Naive thymus-derived CD4-positive, alpha-beta T cell (primary cell): ENCODE measurements at places on chromosomes 4 and X. TPM values are rescaled to one million over a fixed set of nuclear protein-coding genes. Genes with fewer than 3 reads are reported as not detected.
A peak's percentile ranks its signal among the peaks of the same experiment; 100 is the strongest.

The RS1 gene
- total RNA-seq: not detected

The PABPC1L2A gene
- total RNA-seq: not detected

The ZDHHC9 gene
- 7.3 and 7.5 TPM in 2 replicates for total RNA-seq

The SLITRK4 gene
- not detected for total RNA-seq

The FHL1 gene
- total RNA-seq: 25.3 TPM

DNA sequence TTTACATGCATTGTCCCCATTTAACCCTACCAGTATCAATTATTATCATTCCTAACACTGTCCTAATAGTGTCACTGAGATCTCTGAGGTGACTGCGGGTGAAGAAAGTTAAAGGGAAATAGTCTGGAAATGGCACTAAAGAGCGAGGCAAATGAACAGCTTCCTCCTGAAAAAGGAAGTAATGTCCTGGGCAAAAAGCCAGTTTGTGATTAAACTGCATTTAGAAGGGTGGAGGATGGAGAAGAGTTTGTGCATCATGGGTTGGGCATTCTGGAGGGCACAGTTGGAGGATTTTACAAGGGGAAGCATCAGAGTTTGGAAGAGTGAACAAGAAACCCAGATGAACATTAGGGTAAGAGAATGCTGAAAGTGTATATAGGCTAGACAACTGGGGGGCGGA, 60.5 kb upstream of the SLC25A4 start:
- no peak for DNase-seq

- DNase-seq: peak; percentile 71
Observed at GRCh38 chrX:155263854-155264628, at the start of gene RAB39B. TSS of gene RAB39B (minus strand) at chrX:155264491. CDS start at chrX:155264288, 203 bp downstream.

- no peak for DNase-seq
Observed at GRCh38 chr4:72546456-72546855, 22.6 kb downstream of the ADAMTS3 start.

DNA sequence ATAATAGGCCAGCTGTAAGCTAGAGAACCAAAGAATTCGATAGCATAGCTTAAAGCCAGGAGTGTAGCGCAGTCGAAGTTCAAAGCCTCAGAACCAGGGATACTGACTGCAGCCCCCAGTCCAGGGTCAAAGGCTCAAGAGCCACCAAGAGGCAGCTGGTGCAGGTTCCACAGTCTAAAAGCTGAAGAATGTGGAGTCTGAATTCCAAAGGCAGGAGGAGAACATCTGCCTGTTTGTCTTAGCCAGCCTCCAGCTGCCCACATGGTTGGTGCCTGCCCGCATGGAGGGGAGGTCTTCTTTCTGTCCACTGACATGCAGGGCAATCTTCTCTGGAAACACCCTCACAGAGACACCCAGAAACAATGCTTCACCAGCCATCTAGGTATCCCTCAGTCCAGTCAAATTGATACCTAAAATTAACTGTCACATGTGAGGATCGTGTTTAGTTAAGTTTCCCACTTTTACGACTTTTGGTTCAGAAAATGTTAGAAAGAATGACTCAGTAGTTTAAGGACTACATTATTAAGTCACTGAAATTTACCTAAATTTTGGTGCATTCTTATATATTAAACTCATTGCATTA, 52.8 kb upstream of the RHOH start:
- no peak for DNase-seq

- DNase-seq: no peak
Observed at GRCh38 chr4:5750946-5751665, 40.1 kb downstream of the EVC start.

DNA sequence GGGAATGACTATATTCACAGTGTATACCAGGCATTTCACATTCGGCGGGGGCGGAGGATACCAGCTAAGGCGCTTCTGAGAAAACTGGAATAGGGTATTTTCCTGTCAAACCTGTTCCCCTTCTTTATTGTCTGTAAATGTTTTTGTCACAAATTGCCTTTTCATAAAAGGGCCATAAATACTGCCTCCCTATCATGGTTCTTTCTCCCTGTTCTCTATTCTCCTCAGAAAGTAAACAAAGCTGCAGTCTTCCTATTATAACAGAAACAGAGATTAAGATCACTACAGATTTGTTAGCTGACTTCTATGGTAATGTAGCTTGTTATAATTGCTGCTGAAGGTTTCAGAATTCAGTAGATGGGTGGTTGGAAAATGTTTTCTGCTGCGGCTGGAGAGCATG, 32.2 kb downstream of the MID2 start:
- DNase-seq: no peak

- DNase-seq: no peak
Observed at GRCh38 chr4:84672177-84672576, 89.2 kb downstream of the CDS1 start.

GRCh38 chr4:98584265-98584664, 74.1 kb downstream of the TSPAN5 start:
- no peak for DNase-seq

DNA sequence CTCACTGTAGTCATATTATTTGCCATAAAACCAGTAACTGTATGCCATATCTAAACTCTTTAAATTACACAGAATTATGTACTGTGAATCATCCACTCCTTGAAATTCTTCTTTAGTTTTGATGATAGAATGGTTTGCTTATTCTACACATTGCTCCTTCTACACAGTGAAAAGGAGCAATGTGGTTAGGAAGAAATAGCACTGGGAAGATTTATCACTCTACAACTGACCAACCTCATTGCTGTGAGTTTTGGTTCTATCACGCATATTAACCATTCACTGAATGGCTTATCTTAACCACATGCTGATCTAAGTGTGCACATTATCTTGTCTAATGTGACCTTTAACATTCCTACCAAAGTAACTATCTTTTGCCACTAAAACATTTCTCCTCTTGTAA, 415.7 kb upstream of the NDST4 start:
- DNase-seq: no peak

- no peak for DNase-seq
Observed at GRCh38 chrX:40414335-40414734, 166.4 kb upstream of the ATP6AP2 start.

DNA sequence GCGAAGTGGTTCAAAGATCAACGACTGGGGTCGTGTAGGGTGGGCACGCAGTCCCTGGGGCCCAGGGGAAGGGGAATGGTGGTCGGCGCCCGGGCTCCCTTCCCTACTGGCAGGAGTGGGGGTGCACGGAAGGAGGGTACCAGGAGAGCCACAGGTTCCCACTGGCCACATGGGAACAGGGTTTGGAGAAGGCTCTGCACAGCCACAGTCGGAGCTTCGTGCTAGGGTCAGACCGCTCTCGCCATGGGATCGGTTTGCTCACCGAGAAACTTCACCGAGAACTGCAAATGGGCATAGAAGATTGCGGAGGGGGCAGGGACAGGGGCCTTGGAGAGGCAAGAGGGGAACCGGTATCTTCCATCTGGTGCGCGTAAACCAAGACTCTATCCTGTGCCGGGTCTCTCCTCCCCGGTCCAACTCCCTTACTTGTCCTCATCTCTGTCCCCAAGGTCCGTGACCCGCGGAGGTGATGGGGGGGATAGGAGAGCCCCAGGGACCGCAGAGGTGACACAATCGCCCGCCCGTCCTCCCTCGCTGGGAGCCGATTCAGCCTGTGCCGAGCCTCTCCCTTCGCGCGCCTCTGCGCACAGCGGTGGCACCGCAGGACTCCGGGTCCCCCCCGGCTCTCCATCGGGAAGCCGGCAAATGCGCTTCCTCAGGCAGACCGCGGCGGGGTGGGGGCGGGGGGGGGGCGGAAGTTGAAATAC, 1.0 kb downstream of the SCD5 start:
- DNase-seq: no peak
